Myocyte (in vitro differentiated cells): ENCODE measurements at places on chromosomes 2 and 18. TPM values are rescaled to one million over a fixed set of nuclear protein-coding genes. Genes with fewer than 3 reads are reported as not detected.

- no peak for DNase-seq
Observed at GRCh38 chr2:126902152-126902835, 3.6 kb downstream of the TEX51 start.

DNA sequence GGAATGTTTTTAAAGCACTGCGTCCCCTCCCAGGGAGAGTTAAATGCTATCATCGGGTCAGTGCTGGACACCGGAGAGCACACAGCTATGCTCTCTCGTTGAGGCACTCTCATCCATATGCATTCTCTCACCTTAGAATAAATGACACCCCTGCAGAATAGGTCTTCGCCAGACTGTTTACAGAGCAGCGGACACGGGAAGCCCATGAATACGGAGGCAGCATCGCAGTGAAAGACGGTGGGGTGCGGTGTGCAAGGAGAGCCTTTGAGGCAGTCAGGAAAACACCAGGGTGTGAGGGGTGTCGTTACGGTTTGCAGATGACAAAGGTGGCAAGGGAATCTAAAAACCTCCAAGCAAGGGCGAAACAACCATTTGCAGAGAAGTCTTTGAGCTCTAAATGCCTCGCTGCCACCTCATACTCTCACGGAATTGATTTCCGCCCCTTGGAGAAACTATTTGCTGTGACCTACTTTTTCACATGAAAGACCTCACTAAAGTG, 169.2 kb upstream of the FHL2 start:
- DNase-seq: no peak

DNA sequence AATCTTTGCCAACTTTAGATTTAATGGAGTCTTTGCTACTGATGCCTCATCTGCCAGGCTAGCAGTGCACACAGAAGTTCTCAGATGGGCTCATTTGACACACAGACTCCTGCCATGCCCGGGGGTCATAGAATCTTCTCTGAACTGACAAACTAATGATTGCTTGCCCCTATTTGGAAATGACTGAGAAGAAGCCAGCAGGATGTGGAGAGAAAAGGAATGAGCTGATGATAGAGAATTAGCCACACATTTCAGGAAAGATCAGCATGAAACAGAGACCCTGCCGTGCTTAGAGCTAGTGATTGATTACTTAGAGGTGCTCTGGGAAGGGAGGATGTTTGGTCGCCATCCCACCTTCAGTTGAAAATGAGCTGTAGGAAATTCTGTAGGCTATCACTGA, 178.5 kb downstream of the TPGS2 start:
- no peak for DNase-seq

DNA sequence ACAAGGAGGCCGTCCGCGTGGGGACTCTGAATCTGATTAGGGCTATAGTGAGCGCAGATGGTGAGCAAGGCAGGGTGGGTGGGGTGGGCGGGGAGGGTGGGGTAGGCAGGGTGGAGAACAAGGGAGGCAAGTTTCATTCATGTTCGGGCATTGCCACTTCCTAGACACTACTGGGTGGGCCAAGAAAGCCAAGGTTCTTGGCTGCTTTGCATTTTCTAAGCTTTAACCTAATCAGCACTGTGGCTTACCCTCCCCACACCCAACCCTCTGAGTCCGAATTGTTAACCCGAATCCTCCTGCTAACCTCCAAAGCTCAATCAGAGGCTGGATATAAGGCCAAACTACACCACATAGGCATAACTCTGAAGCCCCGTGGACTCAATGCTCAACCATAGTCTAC, 18.1 kb downstream of the MROH2A start:
- no peak for DNase-seq

DNA sequence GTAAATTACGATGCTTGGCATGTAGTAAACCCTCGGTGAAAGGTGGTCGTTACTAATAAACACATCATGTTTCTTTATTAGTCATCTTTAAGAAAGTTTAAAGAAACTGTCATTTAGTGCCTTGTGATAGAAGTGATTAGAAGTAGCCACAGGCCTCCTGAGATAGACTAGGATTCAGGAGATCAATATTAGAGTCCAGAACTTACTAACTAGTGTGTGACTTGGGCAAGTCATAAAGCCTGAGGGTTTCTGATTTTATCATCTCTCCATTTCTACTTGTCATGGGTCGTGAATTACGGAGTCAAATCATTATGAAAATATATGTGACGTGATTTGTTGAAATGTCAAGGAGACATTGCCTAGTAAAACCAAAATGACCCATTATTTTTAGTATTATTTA, 6.7 kb downstream of the RPE start:
- no peak for DNase-seq

- DNase-seq: no peak
Observed at GRCh38 chr2:75221862-75222261, 22.5 kb upstream of the TACR1 start.

DNA sequence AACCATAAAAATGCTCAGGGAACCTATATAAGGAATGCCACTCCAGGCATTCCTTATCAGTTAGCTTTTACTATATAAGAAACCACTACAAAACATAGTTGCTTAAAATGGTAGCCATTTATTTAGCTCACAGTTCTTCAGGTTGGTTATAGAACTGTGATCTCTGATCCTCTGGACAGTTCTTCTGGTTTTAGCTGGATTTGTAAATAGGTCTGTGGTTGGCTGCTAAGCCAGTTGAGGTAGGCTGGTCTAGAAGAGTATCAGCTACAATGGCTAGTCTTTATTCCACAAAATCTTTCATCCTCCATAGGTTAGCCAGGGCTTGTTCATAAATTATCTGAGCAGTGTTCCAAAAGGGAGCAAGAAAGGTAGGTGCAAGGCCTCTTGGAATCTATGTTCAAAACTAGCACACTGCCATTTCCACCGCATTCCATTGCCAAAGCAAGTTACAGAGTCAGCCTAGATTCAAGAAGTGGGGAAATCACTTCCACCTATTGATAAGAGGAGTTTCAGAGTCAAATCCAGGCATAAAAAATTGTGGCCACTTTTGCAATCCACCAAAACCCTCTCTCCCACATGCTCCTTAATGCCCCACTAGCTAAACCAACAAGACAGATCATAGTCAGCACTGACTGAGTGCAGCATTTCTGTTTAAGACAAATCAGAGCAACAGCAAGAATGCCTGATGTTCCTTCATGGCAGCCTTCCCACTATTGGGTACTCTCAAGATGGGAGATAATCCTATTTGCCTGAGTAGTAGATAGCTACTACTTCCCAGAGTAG, 146.4 kb downstream of the IRS1 start:
- peak; percentile 53 for DNase-seq

- DNase-seq: no peak
Observed at GRCh38 chr2:213422211-213422610, 137.9 kb downstream of the SPAG16 start.

DNA sequence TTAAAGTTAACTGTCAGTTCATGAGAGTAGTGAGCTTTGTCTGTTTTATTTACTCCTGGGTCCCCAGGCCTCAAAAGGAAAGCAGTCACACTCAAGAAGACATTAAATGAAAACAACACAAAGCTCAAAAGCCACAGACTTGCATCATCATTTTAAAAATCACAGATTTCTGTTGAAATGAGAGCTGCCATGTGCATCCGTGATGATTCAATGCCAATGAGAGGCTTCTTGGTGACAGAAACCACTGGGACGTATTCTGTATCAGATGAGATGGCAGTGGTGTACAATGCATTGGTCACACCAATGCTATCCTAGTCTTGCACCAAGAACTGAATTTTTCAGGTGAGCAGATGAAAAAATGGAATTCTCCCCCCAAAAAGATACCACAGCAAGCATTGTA, 204.8 kb downstream of the ANAPC1 start:
- DNase-seq: peak; percentile 36

DNA sequence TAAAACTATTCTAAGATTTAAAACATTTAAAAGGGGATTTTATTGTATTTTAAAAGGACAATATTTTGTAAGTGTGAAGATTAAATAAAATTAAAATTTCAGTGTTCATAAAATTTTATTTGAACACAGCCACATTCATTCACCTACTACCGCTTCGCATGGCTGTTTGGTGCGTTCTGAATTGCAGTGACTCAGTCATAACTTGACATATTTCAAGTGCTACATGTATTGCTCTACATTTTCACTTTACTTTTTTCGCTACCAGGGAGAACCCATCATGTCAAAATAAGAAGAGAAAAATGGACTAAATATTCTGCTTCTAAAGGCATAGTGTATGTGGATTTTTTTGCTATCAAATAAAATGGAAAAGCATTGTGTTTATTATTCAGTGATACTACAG, 8.7 kb downstream of the PTH2R start:
- no peak for DNase-seq

DNA sequence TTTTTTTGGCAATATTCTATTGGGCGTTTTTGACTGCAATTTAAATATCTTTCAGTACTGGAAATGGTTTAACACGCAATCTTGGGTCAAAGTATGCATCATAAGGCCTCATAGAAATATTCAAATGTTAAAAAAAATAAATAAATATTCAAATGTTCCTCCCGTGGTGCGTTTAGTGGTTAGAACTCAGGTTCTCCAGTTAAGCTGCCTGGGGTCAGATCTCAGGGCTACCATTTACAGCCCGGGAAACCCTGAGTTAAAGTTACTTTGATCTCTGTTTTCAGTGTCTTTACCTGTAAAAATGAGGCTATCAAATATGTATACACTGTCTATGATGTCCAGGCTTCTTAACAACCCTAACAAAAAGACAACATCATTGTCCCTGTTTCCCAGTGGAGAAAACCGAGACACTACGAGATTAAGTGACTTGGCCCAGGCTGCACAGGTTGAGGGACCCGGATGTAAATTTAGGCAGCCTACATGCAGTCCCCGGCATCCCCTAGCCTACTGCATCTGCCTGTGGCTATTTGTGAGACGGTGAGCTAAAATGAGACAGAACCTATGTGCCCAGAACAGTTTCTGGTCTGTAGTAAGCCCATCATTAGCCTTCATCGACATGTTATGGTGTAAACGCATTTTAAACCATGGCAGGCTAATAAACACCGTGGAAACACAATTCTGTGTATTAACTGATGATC, 1.7 kb downstream of the FHL2 start:
- peak; percentile 61 for DNase-seq

GRCh38 chr2:37798315-37799005, 126.6 kb upstream of the RMDN2 start:
- peak; percentile 56 for DNase-seq

GRCh38 chr2:236405357-236405756, 141.2 kb upstream of the ASB18 start:
- DNase-seq: no peak

DNA sequence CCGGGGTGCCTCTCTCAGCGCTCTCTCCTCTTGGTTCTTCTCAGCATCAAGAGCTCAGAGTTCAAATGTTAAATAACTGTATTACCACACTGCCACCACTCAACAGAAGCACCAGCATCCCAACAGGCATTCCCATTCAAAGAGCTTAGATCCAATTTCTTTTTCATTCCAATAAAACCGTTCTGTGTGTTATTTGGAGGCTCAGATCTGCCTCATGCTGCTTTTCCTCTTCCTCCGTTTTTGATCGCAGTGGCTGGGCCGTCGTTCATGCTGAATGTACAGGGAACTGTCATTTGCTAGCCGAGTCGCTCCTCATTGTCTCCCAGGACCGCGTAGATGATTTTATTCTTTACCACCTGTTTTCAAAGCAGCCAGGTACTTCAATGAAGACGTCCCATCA, 798.9 kb upstream of the SALL3 start:
- no peak for DNase-seq

GRCh38 chr18:27363872-27364271, 178.8 kb upstream of the CHST9 start:
- peak; percentile 22 for DNase-seq

GRCh38 chr2:46748735-46749531, 166.7 kb downstream of the MCFD2 start:
- DNase-seq: peak; percentile 40

- DNase-seq: no peak
Observed at GRCh38 chr2:27721884-27722485, 49.5 kb upstream of the MRPL33 start.

- DNase-seq: no peak
Observed at GRCh38 chr2:152042636-152043615, 55.9 kb downstream of the CACNB4 start.

DNA sequence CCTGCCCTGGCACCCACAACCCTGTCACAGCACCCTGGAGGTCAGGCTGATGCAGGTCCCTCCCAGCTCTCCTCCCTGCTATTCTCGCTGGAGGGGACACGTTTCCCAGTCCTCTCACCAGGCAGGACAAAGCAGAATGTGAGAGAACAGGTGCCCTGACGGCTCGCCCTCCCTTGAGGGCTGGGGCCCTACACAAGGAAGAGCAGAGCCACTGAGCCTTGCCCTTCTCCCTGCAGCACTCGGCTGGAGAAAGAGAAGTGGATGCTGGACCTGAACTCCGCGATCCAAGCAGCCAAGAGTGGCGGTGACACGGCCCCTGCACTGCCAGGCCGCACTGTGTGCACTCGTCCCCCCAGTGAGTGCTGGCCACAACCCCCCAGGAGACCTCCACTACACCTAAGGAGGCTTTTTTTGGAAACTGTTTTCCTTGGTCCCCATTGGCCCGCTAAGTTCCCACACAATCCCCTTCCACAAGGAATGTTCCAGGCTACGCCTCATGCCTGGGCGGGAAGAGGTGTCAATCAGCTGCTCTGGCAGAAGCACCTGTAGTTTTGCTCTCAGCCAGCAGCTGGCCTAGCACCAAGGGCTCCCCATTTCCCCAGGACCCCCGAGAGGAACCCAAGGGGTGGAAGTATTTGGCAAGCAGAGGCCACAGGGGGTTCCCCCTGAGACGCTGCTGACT, 17.4 kb downstream of the STK25 start:
- peak; percentile 62 for DNase-seq

DNA sequence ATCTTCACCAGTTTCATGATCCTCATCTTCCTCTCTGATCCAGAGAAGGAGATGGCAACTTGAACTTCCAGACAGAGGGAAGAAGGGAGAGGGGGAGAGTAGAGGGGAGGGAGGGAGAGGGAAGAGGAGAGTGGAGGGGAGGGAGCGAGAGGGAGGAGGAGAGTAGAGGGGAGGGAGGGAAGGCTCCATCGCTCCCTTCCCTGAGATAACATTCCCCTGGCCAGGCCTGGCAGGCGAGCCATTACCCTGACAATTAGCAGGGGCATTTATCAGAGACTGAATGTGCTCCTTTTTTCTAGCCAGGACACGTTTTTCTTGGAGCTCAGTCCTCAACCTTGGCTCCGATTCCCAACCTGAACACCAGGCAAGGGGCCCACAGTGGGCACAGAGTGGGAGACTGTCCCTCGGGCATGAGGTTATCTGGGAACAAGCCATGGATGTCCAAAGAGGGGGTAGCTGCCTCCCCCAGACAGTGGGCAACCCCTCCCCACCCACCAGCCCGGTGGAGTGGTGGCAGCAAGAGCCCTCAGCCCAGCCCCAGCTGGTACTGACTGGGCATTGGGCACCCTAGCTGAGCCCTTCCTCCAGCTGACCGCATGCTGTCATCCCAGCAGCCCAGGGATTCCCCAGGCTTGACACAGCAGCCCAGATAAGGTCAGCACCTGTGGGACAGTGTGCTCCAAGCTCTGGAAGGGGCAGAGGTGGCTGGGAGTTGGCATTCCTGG, 81.8 kb downstream of the TNS1 start:
- peak; percentile 91 for DNase-seq

The PIEZO2 gene
- 7.5 and 10.7 TPM in 2 replicates for total RNA-seq

The M1AP gene
- total RNA-seq: 0.16 TPM in 1 of 2 replicates, not detected in the other

The ICOS gene
- total RNA-seq: not detected in 2 replicates

The PPM1B gene
- total RNA-seq: 38.1 and 51.6 TPM in 2 replicates

The TMEFF2 gene
- 4.8 and 6.5 TPM in 2 replicates for total RNA-seq

The PMAIP1 gene
- total RNA-seq: 62.5 and 75.1 TPM in 2 replicates
